HepG2 (cell line): ENCODE measurements at places on chromosomes 6 and 20.

GRCh38 chr20:52922436-52922835 is 49.7 kb upstream of the TSHZ2 start:
- DNase-seq: no peak

DNA sequence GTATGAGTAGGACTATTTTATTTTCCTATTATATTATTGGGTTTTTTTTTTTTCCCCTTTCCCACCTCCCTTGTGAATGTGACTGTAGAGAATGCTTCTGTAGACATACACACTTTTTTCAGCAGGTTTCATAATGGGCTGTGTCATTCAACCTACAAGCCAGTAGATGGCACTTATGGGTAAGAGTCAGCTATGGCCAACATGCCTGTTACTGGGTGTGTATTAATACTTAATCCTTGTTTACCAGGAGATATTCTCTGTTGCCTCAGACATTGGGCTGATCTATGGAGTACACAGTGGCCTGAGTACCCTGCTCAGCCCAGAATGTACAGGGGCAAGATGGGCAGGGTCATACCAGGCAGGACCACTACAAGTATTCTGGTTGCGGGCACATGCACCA is 382.5 kb downstream of the EPHA7 start:
- DNase-seq: peak; percentile 4

DNA sequence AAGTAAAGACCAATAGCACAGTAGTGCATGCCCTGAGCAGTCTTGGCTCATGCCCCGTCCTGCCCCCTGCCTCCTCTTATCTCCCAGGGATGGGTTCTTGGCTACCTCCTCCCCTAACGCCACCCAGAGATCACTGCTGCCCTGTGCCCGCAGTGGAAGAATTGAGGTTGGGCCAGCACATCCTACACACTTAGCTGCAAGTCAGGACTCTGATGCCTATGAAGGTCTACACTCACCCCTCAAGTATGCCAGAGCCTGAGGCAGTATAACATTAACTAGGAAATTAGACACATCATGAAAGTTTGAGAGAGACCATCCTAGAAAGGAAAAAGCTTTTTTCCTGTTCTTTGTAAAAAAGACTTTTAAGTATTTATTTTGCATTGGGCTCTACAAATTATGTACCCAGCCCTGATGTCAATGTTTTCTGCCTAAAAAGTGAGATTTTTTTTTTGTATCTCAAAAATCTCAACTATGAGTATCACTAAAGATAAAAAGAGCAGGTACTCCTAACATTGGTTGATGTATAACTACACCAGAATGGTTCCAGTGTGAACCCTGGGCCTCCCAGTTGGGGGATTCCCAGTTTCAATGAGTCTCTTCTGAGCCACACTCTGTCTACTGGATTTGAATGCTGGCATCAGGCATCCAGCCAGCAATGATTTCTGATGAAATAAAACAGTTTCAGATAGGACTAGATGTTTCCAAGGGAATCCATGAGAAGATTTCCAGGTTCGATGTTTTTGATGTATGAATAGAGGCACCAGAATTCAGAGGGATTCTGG is 115.4 kb downstream of the ISM1 start:
- DNase-seq: peak; percentile 87

DNA sequence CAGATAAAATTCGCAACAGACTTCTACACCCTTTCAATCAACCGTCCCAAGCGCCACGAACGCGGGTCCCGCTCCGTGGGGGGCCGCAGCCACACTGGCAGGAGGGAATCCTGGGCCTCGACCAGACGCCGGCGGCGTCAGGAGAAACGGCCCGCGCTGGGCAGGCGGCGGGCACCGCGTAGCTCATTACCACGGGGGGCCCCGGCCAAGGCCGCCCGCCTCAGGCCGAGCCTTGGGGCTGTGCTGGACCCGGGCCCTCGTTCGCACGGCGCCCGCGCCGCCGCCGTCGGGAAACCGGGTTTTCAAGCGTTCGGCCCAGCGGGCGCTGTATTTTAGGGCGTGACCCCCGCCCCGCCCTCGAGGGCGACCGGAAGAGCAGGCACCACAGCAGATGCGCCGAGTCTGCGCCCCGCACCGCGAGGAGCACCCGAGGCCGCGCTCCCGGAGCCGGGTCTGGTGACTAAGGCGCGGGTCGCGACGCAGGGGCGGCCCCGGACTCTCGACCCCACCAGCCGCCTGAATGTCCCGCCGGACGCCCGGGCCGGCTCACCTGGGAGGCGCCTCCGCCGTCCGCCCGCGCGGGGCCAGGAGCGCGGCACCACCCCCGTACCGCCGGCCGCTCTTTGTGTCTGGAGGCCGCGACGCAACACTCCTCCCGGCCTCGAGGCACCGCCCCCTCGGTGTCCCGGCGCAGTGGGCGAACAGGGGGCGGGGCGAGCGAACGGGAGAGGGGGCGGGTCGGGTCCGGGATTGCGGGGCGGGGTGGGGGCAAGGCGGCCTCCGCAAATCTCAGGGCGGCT is at the start of gene NINL:
Gene NINL (minus strand): TSS at position 627 of the 800 bp plus-strand sequence. CDS start 58,944 bp downstream, outside the sequence.
- DNase-seq: peak; percentile 82

- no peak for DNase-seq
Measured at GRCh38 chr20:61169874-61170273, 82.2 kb upstream of the CDH4 start.

- no peak for DNase-seq
Measured at GRCh38 chr20:56420028-56420427, 8.0 kb downstream of the CASS4 start.

DNA sequence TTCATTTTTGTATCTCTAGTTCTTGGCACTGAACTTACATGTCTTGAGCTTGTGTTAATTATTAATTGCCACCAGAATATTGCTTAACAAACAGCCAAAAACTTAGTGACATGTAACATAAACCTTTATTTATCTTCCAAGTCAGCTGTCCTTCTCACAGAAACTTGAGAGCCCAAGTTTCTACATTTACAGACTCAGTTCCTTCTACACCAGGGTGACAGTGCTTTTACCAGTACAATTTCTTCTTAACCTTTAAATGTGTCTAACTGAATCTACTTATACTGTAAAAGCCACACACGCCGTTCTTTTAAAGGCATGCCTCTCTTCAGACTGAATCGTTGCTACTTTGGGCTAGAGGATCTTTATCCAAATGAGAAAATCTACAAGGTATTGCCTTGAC is 539.2 kb downstream of the GRIK2 start:
- DNase-seq: no peak

- no peak for DNase-seq
Measured at GRCh38 chr6:106025655-106026054, 60.5 kb upstream of the PRDM1 start.

DNA sequence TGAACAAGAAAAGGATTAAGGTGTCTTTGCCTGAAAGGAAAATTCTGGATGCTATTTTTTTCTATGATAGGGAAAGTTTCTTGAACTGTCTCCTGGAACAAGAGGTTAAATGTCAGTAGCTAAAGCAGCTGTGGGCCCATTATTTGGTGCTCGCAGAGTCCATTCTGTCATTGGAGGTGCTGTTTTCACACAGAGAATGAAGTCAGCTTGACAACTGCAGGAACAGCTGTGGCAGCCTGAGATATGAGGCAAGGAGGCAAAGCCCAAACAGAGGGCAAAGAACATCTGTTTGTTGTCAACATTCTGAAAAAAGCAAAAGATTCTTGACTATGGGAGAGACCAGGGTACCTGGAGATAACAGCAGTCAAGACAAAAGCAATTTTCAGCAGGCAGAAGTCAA is 548.2 kb downstream of the KIF16B start:
- DNase-seq: no peak

DNA sequence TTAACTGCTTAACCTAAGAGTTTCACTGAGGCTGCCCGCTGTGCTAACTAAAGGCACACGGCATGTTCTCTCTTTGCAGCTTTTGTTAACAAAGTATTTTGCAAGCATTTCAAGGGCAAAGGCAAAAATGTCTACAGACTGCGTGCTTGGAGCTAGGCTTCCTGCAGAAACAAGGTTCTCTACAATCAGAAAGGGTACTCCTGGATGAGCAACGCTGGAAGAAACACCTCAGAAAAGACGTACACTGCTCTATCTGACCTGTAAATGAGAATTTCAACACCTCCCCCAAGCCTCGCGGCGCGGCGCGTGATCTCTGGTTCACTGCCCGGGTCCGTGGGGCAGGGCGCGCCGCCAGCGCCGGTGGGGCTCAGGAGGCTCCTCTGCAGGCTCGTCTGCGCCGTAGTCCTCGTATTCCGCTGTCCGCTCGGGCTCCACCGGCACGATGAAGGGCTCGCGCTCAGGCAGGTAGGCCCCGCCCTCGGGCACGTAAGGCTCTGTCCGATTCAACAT is 120.9 kb downstream of the COL12A1 start:
- peak; percentile 3 for DNase-seq

GRCh38 chr6:96014846-96015517 is 792 bp upstream of the FUT9 start:
- no peak for DNase-seq

DNA sequence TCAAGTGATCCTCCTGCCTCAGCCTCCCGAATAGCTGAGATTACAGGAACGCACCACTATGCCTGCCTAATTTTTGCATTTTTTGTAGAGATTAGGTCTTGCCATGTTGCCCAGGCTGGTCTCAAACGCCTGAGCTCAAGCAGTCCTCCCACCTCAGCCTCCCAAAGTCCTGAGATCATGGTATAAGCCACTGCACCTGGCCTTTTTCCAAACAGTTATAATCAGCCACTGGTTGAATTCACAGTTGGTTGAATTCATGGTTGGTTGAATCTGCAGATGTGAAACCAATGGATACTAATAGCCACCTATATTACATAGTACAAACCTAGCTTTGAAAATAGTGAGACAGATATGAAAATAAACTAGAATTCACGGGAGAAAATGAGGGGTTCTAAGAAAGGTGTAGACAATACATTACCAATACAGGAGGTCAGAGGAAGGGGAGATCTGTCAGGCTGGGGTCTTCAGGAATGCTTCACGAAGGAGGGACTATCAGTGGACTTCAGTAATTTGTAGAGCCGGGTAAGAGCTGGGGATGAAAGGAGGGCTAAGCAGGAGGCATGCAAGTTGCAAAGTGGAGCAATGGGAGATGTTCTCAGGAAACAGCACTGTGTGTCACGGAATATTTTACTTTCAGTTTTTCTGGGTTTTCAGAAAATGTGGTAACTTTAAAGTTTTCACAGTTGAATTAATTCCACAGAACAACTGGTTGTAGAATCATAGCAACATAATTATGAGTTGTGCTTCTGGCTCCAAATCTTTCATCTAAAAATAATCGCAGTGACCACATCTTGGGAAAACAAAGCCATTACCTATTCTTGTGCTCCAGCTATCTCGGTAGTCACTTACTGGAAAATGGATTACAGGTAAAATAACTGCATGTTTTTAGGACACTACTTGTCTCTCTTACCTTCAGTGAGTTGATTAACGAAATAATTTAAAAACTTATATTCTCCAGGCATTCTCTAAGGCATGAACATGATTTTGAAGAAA is 12.9 kb upstream of the CEP85L start:
- no peak for DNase-seq

GRCh38 chr6:56448046-56448445 is 194.6 kb downstream of the DST start:
- no peak for DNase-seq

GRCh38 chr6:131001111-131001736 is 61.8 kb downstream of the EPB41L2 start:
- DNase-seq: no peak

- DNase-seq: no peak
Measured at GRCh38 chr20:58154113-58154512, 74.3 kb downstream of the ANKRD60 start.

DNA sequence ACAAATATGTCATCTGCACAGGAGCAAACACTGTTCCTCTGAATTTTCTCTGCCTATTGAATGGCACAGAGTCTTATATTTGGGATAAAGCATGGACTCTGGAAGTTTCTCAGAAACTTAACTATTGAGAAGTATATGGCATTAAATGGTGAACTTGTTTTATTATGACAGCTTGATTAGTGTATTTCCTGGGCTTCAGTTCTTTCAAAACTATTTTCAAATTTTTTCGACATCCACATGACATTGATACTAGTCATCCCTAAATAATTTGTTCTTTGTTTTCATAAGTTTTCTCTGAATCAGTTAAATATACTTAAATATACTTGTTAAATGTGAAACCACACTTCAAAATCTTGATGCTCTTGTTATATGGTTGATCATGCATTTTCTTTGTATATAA is 144.0 kb upstream of the TSHZ2 start:
- no peak for DNase-seq

DNA sequence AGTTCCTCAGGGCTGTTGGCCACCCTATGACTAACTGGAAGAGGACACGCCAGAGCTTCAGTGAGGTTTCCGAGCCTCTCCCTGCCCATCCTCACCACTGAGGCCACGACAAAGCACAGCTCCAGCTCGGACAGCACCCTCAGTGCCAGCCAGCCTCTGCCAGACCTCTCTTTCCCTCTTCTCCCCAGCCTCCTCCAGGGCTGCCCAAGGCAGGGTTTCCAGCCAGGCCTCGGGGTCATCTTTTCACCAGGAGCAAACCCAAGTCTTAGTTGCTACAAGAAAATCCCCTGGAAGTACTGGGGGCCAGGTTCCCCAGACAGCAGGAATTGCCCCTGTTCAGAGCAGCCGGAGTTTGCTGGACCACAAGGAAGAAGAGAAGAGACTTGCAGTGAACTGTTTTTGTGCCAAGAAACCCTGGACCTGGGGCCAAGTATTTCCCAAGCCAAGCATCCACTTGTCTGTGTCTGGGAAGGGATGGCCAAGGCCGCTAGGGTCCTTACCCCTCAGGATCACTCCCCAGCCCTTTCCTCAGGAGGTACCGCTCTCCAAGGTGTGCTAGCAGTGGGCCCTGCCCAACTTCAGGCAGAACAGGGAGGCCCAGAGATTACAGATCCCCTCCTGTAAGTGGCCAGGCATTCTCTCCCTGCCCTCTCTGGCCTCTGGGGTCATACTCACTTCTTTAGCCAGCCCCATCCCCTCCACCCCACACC is 41.6 kb downstream of the PLAGL2 start:
- no peak for DNase-seq

DNA sequence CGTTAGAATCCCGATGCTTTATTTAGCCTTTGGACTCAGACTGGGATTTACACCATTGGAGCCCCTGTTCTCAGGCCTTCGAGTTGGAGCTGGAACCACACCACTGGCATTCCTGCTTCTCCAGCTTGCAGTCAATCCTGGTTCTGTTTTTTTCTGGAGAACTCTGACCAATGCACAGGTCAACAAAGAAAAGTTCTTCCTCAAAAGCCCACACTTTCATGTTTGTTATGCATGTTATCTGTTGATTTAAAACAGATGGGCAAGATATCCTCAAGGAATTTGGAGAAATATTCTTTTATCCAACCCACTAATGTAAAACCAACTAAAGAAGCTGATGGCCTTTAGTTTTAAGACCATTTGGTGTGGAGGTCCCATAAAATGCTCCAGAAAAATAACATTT is 205.7 kb downstream of the ANKRD60 start:
- DNase-seq: no peak

GRCh38 chr20:10963717-10964266 is 290.0 kb upstream of the JAG1 start:
- DNase-seq: no peak

DNA sequence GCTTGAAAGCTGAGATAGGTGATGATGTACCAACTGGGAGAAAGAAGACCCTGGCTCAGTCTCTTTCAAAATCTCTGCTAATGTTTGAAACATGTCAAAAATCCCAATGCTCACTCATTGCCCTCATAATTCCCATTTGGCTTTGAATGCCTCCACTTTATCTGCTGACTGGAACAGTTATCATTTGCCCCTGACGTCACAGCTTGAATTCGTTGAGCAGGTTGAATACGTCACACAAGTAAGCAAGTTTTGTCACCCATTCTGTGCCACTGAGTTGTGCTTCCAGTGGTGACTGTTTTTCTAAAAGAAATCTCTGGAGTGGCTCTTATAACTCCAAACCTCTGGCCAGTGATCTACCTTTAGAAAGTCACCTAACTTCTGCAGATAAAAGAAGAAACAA is 991.4 kb downstream of the EYS start:
- DNase-seq: no peak
